ENCODE measurements at places on chromosomes 6 and 20.

DNA sequence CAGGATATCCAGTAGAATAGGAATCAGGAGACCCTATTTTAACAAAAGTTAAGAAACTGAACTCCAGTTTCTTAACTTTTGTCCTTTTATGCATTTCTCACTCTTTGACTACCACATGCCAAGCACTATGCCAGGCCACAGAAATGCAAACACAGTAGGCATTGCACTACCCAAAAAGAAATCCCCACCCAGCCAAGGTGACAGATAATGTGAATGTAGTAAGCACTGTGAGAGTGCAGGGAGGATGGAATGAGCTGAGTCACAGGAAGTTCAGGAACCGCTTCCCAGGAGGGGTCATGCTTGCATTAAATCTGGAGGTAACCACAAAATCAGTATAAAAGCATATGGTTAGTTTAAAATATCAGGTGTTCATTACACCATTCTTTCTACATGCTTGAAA, 20.1 kb upstream of the FAM83C start:
- DNase-seq = no peak

GRCh38 chr20:13788167-13788834, 3.5 kb downstream of the NDUFAF5 start:
- DNase-seq = peak; percentile 33

- no peak for DNase-seq
Observed at GRCh38 chr6:127119102-127120022, 891 bp downstream of the RSPO3 start.

- DNase-seq = no peak
Observed at GRCh38 chr6:137332637-137333280, 113.6 kb upstream of the IFNGR1 start.

- DNase-seq = no peak
Observed at GRCh38 chr6:686497-686896, 6.4 kb downstream of the EXOC2 start.

DNA sequence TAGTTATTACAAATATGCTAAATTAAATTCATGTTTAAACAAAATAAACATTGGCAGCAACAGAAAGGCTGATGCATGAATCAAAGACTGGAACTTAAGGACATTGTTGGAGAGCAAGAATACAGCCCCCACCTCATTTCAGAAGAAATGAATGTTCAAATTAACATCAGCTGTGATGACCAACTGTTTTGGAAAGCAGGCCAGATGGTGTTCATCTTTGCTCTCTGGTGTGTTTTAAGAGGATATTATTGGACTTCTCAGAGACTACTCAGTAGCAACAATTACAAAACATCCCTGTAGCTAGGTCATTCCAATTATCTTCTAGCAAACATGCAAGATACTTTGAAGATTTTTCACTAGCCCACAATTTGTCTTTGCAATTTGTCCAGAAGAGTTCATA, 118.6 kb upstream of the DOK5 start:
- DNase-seq = no peak

GRCh38 chr20:18628330-18628920, 40.6 kb downstream of the DTD1 start:
- peak; percentile 18 for DNase-seq

GRCh38 chr6:15148356-15148946, 97.4 kb upstream of the JARID2 start:
- DNase-seq = no peak

DNA sequence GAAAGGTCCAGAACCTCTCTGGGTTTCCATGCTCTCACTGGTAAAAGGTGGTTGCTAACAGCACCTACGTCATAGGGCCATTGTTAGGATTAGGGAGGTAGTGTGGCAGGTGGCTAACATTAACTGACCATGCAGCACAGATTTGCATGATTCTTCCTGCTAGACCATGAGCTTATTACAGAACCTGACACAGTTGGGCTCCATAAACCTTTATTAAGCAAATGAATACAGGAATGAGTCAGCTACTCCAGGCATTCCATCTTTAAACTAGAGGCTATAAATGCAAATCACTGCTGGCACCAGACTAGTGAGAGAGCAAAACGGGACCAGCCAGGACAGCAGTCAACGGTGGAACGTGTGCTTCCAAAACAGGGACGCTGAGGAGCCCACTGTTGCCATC, 440.1 kb downstream of the PTPRT start:
- DNase-seq = no peak

DNA sequence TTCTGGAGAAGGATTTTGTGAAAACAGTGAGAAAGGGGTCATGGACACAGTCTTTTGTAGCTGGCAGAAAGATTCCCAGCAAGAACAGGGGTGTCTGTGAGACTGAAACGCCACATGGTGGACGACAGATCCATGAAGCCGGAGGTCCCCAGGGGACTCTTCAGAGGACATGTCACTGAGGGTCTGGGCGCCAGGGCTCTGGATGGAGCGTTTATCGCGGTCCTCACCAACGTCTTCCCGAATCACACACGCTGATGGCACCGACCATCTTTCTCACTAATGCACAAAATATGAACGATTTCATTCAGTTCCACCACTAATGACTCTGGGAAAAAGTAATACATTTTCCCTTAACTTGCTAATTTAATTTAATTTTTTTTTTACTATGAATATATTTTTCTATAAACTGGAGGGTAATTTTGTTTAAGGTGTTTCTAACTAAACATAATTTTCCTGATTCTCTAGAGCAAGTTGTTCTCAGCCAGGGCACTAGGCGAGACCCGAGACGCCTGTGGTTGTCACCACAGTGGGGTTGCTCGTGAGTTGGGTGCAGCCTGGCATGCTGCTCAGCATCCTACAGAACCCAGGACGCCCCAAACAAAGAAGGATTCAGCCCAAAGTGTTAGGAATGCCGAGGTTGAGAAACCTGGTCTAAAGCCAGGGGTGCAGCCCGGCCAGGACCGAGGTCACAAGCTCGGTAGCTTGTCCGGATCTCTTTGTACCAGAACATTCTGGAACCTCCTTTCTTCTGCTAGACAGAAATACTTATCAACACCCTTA, 306.2 kb downstream of the TAF4 start:
- DNase-seq = no peak

- DNase-seq = no peak
Observed at GRCh38 chr6:30394139-30394538, 49.2 kb downstream of the RPP21 start.

DNA sequence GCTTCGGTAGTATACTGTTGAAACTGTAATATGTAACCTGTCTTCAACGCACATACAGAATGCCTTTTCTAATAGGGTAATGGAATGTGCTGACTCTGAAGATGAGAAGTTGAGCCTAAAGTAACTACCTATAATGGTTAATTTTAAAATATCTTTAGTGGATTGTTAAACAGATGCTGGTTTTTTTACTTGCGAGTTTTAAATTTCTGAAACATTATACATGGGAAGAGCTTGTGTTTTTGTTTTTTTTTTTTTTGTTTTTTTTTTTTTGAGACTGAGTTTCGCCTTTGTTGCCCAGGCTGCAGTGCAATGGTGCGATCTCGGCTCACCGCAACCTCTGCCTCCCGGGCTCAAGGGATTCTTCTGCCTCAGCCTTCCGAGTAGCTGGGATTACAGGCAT, 166.9 kb downstream of the JARID2 start:
- no peak for DNase-seq

DNA sequence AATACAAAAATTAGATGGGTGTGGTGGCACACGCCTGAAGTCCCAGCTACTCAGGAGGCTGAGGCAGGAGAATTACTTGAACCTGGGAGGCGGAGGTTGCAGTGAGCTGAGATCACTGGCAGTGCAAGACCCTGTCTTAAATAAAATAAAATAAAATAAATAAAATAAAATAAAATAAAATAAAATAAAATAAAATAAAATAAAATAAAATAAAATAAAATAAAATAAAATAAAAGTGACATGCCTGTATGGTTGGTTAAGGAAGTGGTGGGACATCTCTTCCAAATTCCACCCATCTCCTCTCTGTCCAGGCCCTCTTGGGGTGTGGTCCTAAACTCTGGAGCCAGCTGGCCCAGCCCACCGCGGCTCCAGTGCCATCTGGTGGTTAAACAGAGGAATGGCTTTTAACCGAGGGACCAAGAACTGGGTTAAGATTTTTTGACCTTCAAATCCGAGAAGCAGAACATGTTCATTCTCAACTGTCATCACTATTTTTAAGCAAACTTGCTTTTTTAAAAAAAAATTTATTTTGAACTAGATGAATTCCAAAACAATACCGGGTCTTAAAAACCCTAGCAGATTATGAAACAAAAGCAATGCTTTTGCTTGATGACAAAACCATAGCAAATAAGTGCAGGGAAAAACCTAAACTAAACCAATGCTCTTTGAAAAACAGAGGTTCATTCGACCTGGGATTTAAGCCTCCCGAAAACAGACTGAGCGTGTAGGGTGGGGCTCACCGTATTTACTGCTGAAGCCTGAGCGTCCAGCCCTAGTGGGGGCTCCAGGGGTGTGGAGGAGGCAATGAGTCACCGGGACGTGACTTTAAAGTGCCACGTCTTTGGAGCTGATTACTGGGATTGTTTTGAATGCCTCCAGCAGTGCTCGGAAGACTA, 68.8 kb downstream of the CDC5L start:
- no peak for DNase-seq

DNA sequence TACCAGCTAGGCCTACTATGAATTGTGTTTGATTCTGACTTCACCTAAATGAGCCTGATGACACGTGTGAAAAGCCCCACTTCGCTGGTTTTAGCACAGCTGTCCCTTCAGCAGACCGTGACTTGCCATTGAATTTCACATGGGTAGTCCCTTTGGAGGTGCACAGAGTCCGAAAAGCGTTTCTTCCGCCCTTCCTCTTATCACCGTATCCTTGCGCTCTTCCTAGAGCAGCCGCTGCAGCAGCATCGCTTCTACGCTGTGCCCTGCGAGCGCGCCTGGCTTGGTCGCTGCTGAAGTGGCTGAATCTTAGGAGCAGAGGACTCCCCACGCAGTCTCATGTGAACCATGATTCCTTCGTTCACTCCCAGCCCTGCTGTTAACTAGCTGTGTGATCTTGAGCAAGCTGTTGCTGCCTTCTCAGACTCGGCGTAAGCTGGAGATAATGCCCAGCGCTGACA, 127.0 kb downstream of the PACRG start:
- no peak for DNase-seq

- DNase-seq = no peak
Observed at GRCh38 chr20:8216375-8217200, 84.5 kb downstream of the PLCB1 start.

DNA sequence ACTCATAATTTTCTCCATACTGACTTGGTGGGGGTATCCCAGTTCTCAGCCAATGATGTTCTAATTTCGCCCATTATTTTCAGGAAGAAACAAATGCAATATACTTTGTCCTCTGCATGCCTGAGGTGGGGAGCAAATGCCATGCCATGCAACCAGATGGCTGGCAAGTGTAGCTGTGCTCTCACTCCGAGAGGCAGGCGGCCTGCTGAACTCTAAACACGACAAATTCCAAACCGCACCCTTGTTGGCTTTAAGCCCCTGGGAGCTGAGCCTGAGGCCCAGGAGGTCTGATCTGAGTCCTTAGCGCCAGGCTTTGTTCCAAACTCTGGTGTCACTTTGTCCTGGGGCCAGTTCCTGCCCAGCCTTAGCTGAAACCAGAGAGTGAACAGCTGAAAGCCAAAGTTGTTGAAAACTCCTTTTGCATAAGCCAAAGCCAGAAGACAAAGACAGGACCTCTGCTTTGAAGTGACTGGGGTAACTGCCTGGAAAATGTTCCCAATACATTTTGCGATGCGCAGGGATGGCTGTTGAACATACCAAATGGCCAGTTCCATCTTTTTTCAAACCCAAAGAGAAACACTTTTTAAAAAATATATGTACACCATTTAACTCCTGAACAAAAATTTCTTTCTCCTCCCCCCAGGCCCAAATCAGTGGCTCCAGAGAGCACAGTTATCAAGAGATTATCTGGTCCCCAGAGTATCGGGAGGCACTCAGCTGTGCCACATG, 46.2 kb downstream of the TTI1 start:
- no peak for DNase-seq

- no peak for DNase-seq
Observed at GRCh38 chr6:39653612-39654011, 71.6 kb downstream of the KIF6 start.

- no peak for DNase-seq
Observed at GRCh38 chr6:52162940-52163908, 23.0 kb upstream of the IL17A start.

- DNase-seq = no peak
Observed at GRCh38 chr20:7411075-7411474, 529.2 kb downstream of the HAO1 start.

- DNase-seq = no peak
Observed at GRCh38 chr6:148235446-148235845, 107.2 kb upstream of the SASH1 start.

DNA sequence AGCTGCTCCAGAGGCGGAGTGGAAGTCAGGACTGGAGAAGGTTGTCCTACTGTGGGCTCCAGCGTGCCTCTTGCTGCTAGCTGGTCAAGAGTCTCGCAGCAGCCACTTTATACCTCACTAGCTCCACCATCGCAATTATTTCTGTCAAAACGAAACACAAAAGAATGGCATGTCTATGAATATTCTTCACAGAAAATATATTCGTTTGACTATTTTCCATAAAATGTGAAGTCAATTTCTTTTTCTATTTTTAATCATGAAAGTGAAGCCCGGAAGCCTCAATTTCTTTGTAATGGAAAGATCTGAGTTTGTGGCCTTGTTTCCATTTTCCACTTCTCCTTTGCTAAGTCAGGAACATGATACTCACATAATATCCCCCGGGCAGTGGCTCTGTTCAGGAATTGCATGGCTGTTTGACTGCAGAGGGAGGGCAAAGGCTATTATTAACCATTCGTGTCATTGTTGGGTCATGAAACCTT, 51.7 kb downstream of the DTD1 start:
- no peak for DNase-seq

DNA sequence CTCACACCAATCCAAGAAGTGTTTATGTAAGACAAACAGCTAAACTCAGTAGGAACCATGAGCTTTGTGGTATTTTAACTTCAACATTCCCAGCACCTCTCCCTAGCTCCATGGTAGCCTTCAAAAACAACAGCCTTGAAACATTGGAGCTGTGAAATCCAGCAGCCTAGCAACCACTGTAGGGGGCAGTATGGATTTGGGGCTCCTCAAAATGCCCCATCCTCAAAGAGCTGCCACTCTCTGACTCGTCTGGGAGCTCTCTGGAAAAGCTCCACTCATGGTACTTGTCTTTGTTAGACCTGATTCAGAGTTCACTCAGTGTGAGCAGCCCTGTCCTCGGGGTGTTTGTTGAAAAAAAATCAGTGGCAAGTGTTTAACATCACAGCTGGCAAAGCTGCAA, 82.9 kb downstream of the KIF6 start:
- no peak for DNase-seq

Measured in 8988T (cell line).